ENCODE measurements at places on chromosomes 3 and 15. TPM values are rescaled to one million over a fixed set of nuclear protein-coding genes. Genes with fewer than 3 reads are reported as not detected.

Gene SNURF
- 0.82 TPM for total RNA-seq

Gene THBS1
- 181 TPM for total RNA-seq

Gene P3H2
- total RNA-seq = 46.4 TPM

Gene WDR49
- not detected for total RNA-seq

Gene ZMYND10
- 0.49 TPM for total RNA-seq

Gene XXYLT1
- 8.0 TPM for total RNA-seq

Gene HIGD2B
- total RNA-seq = not detected

Gene SKOR1
- 0.47 TPM for total RNA-seq

Gene LCTL
- not detected for total RNA-seq

Gene NRG4
- 4.0 TPM for total RNA-seq

Gene ZNF385D
- total RNA-seq = 0.87 TPM

Gene IL5RA
- 0.15 TPM for total RNA-seq

- no peak for DNase-seq
Measured at GRCh38 chr3:112958811-112959560, 15.9 kb downstream of the CD200R1 start.

DNA sequence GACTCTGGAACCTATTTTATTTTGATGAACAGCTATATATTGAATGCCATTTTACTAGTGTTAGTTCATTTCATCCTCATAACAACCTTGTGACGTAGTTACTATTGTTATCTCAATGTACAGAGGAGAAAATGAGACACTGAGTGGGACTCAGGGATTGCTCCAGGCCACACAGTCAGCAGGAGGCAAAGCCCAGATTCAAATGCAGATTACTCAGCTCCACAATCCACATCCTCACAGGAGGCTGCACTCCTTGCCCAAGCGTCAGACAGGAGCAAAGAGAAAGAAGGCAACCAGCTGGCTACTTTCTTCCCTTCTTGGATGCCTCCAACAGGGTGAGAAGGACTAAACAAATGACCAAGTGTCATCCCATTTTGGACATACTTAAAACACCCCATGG, 92.0 kb upstream of the CCDC54 start:
- DNase-seq = no peak

GRCh38 chr15:70517194-70517590, 246.2 kb downstream of the UACA start:
- no peak for DNase-seq

GRCh38 chr3:61803983-61804382, 242.6 kb downstream of the PTPRG start:
- DNase-seq = no peak

DNA sequence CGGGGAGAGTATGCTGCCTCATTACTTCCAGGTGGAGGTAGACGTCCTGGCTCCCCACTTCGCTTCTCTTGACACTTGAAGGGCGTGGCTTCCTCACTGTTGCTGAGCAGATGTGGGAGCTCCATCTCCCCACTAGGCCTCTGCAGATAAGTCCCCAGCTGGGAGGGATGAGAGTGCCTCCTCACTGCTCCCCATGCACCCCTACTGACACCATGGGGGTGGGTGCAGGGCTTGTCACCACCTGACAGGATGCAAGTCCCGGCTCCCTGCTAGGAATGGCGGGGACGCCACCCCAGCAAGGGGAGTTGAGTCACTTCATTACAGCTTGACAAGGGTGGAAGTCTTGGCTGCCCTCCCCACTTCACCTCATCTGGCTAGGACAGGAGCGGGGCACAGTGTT, 36.8 kb upstream of the ATG7 start:
- DNase-seq = no peak

DNA sequence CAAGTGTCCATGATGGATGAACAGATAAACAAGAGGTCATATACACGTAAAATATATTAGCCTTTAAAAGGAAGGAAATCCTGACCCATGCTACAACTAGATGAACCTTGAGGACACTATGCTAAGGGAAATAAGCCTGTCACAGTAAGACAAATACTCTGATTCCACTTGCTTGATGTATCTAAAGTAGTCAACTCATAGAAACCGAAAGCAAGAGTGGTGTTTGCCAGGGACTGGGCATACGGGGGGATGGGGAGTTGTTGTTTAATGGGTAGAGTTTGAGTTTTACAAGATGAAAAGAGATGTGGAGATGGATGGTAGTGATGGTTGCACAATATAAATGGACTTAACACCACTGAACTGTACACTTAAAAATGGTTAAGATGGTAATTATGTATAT, 65.4 kb downstream of the C3orf70 start:
- no peak for DNase-seq

GRCh38 chr3:143000528-143000927, 842 bp upstream of the U2SURP start:
- peak; percentile 16 for DNase-seq

DNA sequence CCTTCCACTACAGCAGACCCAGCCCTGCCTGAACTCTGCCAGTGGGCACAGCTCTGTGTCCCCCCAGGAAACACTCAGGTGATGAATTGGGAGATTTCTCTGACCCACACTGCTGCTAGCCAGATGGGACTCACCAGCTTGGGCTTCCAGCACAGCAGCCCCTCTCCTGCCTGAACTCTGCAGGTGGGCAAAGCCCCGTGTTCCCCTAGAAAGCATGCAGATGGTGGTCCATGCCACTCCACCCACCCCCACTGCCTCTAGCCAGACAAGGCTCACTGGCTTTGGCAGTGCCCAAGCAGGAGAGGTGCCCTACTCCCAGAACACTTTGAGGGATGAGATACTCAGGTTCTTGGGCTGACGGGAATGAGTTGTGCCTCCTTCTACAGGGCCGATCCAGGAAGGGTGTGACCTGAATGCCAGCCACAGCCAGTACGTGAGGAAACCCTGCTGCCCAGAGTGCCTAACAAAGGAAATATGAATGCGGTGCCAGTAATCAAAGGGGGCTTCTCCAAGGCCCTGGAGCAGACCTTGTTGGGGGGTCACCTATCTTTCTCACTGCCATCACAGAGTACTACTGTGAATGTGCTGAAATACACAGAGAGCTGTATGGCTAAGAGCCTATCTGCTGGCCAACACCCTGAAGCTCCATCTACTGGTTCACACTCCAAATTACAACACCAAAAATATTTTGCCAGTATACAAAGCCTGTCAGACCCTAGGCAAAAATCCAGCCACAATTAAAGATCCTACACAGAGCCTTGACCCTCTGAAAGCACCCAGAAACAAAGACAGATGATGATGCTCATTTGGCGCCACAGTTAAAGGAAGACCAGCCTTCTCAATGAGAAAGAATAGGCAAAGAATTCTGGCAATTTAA, 61.9 kb downstream of the BTLA start:
- no peak for DNase-seq

DNA sequence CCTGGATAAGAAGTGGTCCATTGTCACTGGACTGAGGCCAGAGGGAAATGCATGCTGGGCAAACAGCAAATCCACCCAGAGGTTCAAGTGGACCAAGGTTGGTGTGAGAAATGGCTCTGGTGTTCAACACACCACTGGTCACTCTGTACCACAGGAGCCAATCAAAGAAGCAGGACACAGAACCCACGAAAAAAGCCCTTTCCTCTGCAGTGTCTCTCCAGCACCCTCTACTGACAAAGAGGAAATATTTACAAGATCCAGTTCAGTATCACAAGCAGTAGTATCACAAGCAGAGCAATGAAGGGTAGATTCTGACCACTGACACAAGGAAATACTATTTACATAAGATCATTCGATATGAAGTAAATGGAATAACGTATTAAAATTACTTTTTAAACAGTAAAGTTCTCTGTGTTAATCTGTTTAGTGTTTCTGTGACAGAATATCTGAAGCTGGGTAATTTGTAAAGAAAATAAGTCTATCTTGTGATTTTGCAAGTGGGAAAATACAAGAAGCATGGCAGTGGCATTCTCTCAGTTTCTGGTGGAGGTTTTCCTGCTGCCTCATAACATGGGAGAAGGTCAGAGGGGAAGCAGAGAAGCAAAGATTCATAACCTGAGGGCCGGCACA, 390.7 kb downstream of the EFHB start:
- no peak for DNase-seq

DNA sequence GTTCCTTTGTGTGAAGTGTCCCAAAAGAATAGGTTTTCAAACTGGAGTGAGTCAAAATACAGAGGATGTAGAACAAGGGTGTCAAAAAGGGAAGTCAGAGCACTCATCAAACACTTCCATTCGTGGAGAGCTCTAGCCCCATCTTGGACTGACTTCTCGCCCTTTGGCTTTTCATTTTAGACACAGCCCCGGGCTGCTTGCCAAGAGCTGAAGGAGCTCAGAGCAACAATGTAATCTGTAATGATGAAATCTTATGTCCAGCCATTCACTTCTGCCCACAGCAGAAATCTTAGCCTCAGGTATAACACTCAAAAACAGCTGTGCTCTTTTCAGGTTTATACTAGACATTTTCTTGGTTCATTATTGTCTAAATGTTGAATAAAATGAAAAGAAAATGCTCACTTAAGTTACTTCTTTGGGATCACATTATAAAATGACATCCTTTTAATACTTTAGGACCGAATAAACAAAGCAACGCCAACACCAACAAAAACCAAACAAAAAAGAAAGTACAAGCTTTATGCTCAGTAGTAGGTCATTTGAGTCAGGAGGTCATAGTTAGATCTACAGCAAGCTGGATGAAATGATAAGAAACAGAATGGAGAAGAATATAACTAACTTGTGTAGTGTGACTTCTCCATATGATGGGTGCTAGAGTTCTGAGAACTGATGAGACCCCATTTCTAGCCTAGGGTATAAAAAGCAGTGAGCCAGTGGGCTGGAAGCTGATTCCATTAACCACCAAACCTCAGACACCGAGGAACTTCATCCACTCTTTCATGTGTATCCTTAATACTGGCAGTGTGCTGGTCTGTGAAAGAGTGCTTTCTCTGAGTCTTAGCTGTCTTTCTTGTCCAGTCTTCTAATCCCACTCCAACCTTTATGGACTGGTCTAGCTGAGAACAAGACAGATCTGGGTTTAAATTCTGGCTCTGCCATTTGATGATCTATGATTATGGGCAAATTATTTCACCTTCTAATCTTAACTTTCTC, 131.8 kb upstream of the SLC7A14 start:
- no peak for DNase-seq

- no peak for DNase-seq
Measured at GRCh38 chr3:52350981-52351761, 35.1 kb downstream of the DNAH1 start.

GRCh38 chr3:34634939-34635338, 836.5 kb downstream of the PDCD6IP start:
- no peak for DNase-seq

- no peak for DNase-seq
Measured at GRCh38 chr15:76335307-76336253, 993 bp upstream of the ISL2 start.

Data from left colon (tissue), 2 donors.